ENCODE measurements at places on chromosomes 1 and 21.
A peak's percentile ranks its signal among the peaks of the same experiment; 100 is the strongest.

GRCh38 chr1:34362949-34363348 is 186.2 kb downstream of the C1orf94 start:
- no peak for DNase-seq

DNA sequence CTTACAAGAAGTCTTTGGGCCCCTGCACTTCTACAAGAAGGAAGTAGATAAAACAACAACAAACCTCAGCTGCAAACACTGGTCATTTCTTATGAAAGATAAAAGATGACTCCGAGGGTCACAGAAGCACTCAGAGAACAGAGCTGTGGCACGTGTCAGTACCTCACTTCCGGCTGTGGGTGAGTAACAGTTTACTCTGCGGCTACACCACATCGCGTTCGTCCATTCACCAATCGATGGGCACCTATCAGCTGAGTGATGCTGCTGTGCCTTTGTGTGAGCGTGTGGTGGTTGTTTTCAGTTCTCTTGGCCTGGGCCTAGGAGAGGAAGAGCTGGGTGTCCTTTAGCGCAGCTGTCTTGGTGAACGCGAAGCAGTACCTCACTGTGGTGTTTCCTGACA is 49.9 kb downstream of the COL6A1 start:
- DNase-seq = no peak

GRCh38 chr1:188062456-188062855 is 1233.7 kb downstream of the PLA2G4A start:
- DNase-seq = no peak

GRCh38 chr21:16117331-16117730 is 387.5 kb downstream of the USP25 start:
- no peak for DNase-seq

DNA sequence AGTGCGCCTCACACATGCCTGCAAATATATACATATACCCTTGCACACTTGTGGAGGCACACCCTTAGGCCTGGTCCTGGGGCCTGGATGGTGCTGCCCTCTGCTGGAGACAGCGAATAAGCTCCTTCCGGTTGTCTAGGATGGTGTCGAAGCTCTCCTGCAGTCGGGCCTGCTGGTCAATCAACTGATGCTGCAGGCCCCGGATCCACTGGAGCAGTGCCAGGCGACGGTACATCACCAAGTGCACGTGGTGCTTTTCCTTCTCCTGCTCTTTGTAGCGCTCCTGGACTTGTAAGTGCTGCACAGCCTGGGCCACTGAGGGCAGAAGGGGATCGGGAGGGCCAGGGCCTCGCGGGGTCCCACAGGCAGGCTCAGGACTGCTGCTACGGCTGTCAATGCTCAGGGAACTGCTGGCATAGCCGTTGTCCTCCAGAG is 3.1 kb downstream of the C1orf216 start:
- DNase-seq = no peak

DNA sequence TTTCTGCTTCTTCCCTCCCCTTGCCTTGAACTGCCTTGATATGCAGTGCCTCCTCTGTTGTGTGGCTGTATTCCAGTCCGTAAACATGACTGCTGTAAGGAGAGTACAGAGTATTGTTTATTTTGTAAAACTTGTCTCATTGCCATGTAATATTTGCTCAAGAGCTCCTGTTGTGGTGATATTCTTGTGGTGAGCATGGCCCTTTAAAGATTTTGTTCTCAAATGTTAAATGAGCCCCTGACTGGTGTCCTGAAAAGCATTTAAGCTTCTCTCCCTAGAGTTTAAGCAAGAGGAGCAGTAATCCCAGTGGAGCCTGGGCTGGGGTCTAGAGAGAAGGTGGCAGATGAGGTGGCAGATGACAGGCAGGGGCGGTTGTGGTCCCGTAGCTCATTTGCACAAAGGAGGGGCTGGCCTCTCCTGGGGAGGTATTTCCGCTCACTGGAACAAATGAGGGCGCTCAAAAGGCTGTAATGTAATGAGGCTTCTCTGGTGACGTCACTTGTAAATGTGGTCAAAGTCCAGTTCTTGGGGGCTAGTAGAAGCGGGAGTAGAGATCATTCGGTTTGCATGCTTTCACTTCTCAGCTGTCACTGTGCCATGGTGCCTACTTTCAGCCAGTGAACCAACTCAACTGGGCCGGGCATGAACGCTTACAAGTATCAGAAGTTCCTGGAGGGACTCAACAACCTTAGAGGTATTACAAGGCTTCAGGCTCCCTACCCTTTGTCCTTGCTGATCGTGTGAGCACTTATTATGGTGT is 46.0 kb upstream of the MACF1 start:
- DNase-seq = no peak

DNA sequence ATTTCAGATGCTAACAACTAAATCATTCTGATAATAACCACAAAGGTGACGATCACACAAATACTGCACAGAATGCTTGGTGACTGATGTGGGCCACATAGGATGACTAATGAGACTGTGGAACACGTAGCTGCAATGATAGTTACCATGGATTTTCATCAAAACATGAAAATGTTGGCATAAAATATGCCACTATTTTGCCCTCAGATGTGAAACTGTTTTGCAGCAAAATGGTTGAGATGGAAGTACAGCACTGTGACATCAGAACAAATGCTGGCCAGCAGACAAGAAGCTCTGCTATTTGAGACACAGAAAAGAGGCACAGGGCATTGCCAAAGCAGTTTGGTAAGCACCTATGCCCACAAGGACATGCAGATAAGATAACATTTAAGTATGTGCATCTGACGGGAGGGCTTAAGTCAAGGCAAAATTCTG is 83.8 kb downstream of the NIBAN1 start:
- no peak for DNase-seq

DNA sequence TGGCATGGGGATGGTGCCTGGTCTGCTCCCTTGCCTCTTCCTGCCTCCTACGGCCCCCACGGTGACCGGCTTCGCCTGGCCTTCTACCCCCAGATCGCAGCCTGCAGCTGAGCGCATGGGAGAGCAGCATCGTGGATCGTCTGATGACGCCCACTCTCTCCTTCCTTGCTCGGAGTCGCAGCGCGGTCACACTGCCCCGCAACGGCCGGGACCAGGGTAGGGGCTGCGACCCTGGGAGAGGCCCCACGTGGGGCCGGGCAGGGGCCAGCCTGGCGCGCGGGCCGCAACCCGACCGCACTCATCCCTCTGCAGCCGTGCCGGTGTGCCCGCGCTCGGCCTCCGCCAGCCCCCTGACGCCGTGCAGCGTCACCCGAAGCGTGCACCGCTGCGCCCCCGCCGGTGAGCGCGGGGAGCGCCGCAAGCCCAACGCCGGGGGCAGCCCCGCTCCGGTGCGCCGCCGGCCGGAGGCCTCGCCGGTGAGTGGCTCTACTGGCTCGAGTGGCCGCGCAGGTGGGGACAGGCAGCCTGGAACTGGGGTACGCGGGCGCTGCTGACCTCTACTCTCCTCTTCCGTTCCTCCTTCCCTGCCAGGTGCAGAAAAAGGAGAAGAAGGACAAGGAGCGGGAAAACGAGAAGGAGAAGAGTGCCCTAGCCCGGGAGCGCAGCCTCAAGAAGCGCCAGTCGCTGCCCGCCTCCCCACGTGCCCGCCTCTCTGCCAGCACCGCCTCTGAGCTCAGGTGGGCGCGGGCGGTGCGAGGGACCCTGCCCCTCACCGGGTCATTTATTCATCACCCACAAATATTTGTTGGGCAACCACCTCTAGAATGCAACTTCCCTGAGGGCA is 20.4 kb downstream of the MAP7D1 start:
- no peak for DNase-seq

- DNase-seq = no peak
Measured at GRCh38 chr1:3580231-3580630, 31.1 kb downstream of the MEGF6 start.

DNA sequence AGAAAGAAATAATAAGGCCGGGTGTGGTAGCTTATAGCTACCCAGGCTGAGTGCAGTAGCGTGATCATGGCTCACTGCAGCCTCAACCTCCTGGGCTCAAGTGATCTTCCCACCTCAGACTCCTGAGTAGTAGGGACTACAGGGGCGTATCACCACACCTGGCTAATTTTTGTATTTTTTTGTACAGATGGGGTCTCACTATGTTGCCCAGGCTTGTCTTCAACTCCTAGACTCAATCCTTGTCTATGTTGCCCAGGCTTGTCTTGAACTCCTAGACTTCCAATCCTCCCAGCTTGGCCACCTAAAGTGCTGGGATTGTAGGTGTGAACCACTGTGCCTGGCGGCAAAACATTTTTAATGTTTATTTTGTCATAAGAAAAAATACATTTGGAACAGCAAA is 30.5 kb downstream of the MIXL1 start:
- DNase-seq = no peak

DNA sequence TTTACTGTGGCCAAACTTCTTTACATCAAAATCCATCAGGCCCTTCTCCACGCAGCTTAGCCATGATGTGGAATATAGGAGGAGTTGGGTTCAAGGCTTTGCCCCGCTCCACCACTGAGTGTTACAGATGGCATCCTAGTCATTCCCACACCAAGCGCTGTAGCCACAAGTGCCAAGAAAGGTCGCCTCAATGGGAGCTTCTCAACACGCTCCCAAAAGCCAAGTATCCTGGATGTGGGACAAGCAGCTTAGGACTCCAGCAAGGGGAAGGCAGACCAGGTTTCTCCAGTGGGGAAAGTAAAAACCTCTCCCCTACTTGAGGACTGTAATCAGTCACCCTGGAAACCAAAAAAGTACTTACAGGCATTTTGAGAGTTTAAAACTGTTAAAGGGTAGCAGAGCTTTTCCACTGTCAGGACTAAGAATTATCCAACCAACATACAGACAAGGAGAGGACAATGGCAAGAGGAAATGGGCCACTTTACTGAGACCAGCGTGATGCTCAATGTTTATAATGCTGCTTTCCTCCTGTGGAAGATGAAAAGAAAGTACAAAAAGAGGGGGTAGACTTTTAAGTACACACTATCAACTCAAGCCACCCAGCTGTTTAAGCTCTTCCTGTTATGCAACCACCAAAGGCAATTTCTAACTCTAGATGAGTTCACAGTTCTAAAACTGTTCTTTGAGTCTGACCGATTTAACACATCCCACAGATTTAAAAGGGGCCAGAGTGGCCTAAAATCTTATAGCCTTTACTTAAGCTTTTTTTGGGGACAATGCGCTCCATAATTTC is 120.7 kb upstream of the KRTAP19-8 start:
- DNase-seq = no peak

DNA sequence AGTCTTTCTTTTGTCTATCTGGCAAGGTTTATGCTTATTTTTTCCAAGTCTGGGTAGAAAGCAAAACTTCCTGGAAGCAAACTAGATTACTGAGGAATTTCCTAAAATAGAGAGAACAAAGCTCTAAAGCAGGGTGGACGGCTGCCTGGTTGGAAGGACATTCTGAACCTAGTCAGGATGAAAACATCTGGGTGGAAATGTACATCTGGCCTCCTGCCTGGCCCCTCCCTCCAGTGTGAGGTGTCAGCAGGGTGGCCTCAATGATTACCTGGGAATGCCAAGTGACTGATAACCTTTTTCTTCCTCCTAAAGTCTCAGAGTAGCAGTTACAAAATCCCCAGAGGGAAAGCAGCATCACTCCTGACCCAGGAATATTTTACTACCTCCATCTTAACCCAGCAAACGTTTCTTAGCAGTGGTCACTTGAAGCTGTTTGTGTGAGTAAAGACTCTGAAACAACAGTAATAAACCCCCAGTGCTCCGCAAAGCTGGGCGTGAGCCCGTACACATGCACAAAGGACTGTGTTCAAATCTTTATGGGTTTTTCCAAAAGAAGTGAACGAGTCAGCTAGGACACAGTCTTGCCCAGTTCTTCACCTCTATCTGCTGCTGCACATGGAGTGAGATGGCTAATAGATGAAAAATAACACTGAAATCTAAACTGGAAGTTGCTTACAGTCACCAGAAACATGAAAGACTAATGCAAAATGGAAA is 18.9 kb downstream of the ANGPTL7 start:
- DNase-seq = no peak

- no peak for DNase-seq
Measured at GRCh38 chr1:230632273-230632873, 9.9 kb upstream of the COG2 start.

DNA sequence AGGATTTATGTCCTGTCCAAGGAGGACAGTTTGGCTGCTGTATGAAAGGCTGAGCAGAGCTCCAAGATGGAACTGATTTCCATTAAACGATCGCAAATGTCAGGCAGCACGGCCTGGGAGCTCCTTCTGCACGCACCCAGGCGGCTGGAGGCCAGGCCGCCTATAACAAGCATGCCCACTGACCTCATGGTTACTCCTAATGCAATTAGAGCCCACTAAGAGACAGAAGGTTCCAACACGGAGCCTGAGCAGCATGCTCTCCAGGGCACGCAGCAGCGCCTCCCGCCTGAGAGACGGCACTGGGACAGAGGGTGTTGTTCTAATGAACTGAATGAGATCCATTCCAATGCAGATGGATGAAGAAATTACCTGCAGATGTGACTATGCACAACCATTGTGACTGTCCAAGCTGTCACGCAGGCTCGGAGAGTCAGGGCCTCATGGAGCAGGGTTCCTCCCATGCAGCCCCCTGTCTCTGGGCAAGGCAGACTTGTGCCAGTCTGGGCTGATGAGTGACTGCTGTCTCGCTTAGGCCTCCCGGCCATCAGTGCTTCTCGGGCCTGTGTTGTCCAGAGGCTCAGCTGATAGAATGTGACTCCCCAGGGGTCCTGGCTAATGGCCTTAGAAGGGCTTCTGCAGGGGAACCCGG is 25.2 kb upstream of the CDCA8 start:
- peak; percentile 38 for DNase-seq

- DNase-seq = no peak
Measured at GRCh38 chr1:21307663-21308305, 17.5 kb upstream of the ECE1 start.

GRCh38 chr1:230194525-230194924 is 127.5 kb downstream of the GALNT2 start:
- DNase-seq = no peak

DNA sequence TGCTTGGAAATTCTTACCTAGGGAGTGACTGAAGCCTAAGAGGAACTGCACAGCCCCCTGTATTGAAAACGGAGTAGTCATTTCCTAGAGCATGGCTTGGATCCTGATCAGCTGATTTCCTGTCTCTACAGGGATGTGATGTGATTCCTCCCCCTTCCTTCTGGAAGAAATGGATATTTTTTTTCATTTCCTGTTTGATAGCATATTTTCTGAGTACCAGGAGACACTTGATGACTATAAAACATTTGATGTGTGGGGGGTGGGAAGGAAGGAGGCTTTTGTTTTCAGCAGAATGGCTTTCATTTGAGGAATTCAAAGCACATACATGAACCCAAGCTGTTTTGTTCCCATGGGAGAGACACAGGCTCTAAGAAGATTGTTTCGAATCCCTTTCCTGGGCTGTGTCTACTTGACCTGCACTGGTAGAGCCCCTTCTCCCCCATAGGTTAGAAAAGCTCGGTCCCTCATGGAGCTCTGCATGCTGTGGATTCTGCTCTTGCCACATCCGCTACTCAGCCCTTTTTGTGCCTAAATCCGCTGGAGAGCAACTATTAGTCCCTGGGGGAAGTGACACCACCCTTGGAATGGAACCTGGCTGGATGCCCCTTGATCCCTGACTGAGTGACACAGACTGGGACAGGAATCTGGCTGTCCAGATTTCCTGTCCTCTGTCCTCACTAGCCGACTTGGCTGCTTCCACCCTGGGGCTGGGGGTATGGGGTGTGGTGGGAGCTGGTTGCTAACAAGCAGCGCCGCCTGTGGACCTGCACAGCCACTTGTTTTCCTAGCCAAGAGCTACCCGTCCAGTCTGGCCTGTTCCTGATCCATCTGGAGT is 71.8 kb upstream of the MACF1 start:
- no peak for DNase-seq
